ENCODE measurements at places on chromosomes 12 and 14.

GRCh38 chr14:29953501-29953900 lies 25.9 kb upstream of the PRKD1 start:
- no peak for DNase-seq

- DNase-seq: no peak
Measured at GRCh38 chr12:57165741-57166140, 18.3 kb upstream of the LRP1-AS start.

DNA sequence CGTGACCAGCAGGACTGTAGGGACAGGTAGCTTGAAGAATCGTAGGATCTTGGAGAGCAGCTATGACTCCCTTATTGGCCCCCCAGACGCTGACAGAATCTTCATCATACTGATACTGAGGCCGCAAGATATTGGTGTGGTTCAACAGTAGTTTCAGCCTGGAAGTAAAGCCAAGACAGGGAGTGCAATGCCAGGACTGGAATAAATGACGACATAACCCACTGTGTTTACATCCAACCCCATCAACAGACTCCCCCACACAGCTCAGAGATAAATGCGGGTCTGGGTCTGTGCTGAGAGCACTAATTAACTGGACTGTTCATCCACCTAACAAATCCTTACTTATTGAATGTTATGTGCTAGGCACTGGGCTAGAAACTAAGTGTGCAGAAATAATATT lies 16.6 kb downstream of the NOXRED1 start:
- no peak for DNase-seq

- no peak for DNase-seq
Measured at GRCh38 chr14:45201905-45202304, 51.1 kb downstream of the MIS18BP1 start.

- DNase-seq: no peak
Measured at GRCh38 chr14:84208451-84208850, 1321.5 kb upstream of the FLRT2 start.

DNA sequence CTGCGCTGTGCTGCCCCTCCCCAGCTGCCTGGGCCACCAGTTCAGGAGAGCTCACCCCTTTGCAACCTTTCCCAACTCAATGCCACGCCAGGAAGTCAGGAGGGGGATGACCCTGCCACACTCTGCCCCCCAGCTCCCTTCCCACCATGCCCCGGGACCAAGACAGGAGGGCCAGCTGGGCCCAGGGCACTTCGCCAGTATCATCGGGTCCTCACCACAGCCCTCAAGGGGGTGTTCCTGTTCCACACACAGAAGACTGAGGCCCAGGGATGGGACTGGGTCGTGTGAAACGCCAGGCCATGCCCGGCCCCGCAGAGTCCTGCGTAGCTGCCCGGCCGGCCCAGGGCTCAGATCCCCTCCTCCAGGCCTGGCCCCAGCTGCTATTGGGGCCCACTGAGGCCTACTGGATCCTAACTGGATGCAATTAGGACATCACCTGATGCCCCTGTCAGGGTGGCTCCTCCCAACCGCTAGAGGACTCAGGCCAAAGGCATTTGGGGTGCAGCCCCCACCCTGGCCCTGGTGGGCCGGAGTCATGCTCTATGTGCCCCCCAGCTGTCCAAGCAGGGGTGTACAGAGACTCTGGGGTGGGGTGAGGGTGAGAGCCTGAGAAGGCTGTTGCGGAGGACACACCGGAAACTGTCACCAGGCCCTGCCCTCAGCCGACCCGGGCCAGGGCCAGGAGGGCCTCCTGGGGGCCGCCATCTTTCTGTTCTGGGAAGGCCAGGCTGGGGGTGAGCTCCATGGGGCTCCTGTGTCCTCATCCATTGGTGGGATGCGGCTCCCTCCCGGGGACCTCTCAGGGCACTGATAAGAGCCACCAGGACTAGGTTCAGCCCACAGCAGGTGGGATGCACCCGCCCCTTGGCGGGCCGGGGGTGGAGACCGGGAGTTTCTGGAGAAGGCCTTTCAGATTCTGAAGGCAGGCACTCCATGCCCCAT lies 29.3 kb upstream of the ANKRD9 start:
- DNase-seq: no peak

DNA sequence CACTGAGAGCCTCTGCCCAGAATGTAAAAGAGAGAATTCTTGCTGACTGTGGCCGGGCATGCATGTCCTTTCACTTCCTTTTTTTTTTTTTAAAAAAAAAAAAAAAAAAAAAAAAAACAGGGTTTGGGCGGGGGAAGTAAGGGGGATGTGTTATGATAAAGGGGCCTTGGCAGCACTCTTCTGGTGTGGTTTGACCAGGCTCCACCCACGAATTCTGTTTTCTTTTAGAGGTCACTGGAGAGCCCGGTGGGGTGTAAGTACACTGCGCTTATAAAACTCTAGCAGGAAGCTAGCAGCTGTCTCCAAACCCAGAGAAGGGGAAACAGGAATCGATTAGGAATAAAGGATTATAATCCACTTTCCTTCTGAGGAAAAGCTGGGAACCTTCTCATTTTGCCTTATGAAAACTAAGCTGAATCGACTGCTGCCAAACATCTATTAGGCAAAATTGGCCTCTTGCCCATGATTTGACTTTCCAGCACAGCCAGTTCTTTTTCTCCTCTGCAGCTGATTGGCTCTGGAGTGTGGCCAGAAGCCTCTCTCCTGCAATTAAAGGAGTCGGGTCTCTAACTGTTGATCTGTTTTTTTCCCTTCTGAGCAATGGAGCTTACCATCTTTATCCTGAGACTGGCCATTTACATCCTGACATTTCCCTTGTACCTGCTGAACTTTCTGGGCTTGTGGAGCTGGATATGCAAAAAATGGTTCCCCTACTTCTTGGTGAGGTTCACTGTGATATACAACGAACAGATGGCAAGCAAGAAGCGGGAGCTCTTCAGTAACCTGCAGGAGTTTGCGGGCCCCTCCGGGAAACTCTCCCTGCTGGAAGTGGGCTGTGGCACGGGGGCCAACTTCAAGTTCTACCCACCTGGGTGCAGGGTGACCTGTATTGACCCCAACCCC lies 27.7 kb upstream of the HIGD1C start:
- DNase-seq: no peak

DNA sequence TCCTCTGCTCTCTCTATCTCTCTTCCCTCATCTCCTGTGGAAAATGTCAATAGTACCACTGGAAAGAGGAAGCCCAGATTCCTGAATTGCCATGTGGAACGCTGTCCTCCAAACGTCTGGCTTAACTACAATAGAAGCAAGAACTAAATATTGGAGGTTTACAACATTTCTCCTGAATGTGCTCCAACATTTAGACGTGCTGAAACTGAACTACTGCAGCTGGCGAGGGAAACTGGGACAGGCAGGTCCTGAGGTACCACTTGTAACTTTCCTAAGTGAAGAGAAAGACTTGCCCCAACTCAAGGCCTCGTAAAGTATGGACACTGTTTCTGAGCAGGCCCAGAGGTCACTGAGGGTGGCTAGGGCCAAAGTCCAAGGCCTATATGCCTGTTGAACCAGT lies 187.7 kb downstream of the NTF3 start:
- no peak for DNase-seq

DNA sequence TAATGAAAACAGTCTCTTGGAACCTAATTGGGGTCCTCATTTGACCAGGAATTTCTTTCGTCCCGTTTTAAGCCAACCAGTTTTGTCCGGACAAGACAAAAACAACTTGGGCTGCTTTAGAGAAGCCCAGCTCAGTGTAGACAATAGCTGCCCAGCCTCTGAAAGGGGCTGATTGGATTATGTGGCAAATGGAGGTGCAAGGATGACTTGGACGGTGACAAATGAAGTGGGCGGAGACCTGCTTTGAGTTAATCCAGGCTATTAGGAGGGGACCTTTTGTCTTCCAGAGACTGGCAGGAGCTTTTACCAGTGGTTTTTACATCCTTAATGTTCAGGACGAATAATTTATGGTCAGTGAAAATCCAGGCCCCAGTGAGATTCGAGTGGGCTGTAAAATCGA lies 4.8 kb downstream of the MEG3 start:
- no peak for DNase-seq

GRCh38 chr14:74913986-74914573 lies 9.0 kb downstream of the RPS6KL1 start:
- DNase-seq: no peak

GRCh38 chr12:39064708-39065107 lies 159.3 kb upstream of the CPNE8 start:
- DNase-seq: no peak

DNA sequence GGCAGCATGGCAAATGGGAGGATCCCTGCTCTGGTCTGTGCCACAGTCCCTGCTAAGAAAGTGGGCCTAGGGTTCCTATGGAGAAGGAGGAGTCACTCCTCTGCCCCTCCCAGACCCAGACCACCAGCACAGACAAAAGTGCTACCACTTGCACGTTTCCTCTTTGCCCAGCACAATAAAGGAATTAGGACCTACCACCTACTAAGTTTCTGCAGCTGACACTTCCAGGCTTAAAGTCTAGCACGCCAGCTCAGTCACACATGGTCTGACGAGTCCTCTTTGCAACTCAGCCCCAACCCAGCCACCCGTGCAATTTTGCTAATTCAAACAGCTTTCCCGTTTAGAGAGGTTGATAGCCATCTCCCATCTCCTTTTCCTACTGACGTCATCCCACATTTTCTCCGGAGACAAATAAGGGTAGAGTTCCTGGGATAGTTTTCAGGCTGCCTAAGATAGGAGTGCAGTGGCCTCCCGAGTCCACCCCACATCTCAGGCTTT lies 66.2 kb upstream of the PTGR2 start:
- no peak for DNase-seq

GRCh38 chr14:29927376-29928116 lies at the start of gene PRKD1:
Gene PRKD1, minus strand, starts transcription at chr14:29927847.
- DNase-seq: no peak

DNA sequence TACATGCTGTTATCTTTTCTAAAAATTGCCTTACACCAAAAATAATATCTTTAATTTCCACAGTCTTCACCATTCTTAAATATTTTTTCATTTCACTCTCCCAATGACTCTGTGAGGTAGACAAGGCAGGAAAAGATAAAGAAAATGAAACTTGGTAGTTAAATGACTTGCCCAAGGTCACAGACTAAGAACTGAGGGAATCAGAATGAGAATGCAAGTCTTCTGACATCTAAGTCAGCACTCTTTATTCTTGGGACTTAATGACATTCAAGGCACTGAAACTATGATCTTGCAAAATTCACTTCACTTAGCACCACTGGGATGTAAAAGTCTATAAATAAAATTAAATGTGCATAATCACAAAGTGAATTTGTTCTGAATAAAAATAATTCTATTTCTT lies 104.5 kb downstream of the SLC2A13 start:
- DNase-seq: no peak

GRCh38 chr12:128817111-128818015 lies 6.4 kb downstream of the SLC15A4 start:
- no peak for DNase-seq

GRCh38 chr12:132391326-132392041 lies 62.1 kb upstream of the GALNT9 start:
- DNase-seq: no peak

GRCh38 chr12:56257491-56258067 lies 605 bp downstream of the ANKRD52 start:
- DNase-seq: no peak

GRCh38 chr14:33936391-33936790 lies 14.5 kb downstream of the EGLN3 start:
- DNase-seq: no peak

GRCh38 chr14:24851837-24852236 lies 198.1 kb downstream of the STXBP6 start:
- no peak for DNase-seq

GRCh38 chr12:121033625-121034349 lies 5.3 kb downstream of the OASL start:
- no peak for DNase-seq

GRCh38 chr14:64946310-64947045 lies 3.9 kb upstream of the GPX2 start:
- no peak for DNase-seq

- no peak for DNase-seq
Measured at GRCh38 chr12:123532019-123532418, 1.5 kb downstream of the RILPL1 start.

DNA sequence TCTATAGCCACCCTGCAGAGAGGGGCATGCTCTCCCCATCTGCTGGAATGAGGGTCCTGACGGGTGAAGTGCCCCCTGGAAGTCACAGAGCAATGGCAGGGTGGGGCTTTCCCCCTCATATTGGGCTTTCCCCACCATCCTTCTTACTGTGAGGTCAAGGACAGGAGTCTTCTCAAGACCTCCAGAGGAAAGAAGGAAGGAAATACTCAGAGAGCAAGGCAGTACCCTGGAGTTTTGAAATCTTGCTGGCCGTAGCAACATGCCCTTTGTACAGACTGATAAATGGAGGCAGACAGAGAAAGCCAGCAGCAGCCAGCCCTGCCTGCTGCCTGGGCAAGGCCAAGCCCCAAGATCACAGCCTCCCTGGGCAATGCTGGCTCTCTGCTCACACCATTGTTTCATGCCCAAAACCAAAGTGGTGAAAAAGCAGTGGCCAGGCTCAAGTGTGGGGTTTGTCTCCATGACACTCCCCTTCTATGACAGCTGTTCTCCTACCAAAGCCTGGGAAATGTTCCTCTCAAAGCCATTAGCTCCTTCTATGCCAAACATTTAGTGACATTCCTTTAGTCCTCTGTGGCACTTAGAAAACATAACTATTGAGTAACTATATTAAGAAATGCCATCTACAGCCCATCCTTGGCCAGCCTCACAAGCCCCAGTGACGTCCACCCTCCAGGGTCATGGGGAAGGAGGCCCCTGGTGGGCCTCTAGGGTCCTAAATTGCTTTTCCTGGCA lies 13.2 kb upstream of the ITPK1 start:
- no peak for DNase-seq

GRCh38 chr14:85620947-85621346 lies 91.0 kb downstream of the FLRT2 start:
- no peak for DNase-seq

DNA sequence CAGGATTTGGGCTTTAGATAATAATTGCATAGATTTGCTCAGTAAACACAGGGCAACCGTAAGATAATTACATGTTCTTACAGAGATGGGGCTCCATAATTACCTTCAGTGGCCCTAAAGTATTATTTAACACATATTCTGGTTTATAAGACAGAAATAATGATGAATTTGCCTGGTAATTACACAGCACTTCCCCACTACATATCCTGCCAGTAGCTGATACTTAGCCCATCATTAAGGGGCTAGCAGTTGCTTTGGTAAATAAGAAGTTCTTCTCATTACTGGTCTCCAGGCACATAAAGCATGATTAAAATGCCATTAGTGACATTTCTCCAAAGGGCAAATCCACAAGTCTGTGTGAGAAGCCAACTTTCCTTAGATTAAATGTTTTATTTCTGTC lies 158.7 kb downstream of the NUAK1 start:
- DNase-seq: no peak

DNA sequence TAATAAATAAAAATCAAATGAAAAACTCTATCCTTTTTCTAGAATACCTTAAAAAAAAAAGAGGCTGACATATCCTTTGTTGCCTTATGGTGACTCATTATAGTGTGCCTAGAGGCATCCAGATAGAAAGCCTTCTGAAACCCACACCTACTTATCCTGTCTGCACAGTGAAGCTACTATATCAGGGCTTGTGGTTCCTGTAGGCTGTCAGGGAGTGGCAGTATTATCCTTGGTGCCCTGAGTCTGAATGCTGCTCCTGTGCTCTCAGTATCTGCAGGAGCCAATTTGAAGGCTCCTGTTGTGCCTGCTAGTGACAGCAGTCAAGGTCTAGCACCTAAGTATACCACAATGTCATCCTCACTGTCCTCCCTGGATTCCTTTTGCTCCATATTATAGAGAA lies 168.4 kb upstream of the AVPR1A start:
- DNase-seq: no peak
